Karpas-422 (cell line): ENCODE measurements at places on chromosomes 6 and 20. TPM values are rescaled to one million over a fixed set of nuclear protein-coding genes. Genes with fewer than 3 reads are reported as not detected.

Gene SYNJ2
- 0.04 TPM in 1 of 2 replicates, not detected in the other for total RNA-seq

Gene HLA-G
- total RNA-seq = not detected in 2 replicates

Gene CCM2L
- total RNA-seq = 0.36 and 0.78 TPM in 2 replicates

Gene MATN4
- total RNA-seq = not detected in 2 replicates

Gene AARS2
- 6.1 and 19.6 TPM in 2 replicates for total RNA-seq

Gene CFB
- total RNA-seq = 0.22 TPM in 1 of 2 replicates, not detected in the other

Gene PDRG1
- 5.7 and 10.7 TPM in 2 replicates for total RNA-seq

Gene TMEM244
- not detected in 2 replicates for total RNA-seq

Gene MDFI
- total RNA-seq = not detected in 2 replicates

Gene CEP162
- 3.8 and 7.5 TPM in 2 replicates for total RNA-seq

Gene SMIM26
- total RNA-seq = 101 and 268 TPM in 2 replicates

Gene IPCEF1
- total RNA-seq = not detected in 2 replicates

Gene SYTL3
- 0.41 and 2.2 TPM in 2 replicates for total RNA-seq

Gene ADAM33
- total RNA-seq = not detected in 2 replicates

Gene GGT7
- not detected in 2 replicates for total RNA-seq

Gene EYS
- not detected in 2 replicates for total RNA-seq

Gene CD109
- total RNA-seq = 0.22 TPM in 1 of 2 replicates, not detected in the other

Gene SLC12A5
- total RNA-seq = not detected in 2 replicates

Gene PNISR
- total RNA-seq = 147 and 288 TPM in 2 replicates

Gene SLC2A10
- not detected in 2 replicates for total RNA-seq

Gene CEP250
- 10.2 and 42.8 TPM in 2 replicates for total RNA-seq

Gene UNC93A
- total RNA-seq = not detected in 2 replicates

Gene HUS1B
- total RNA-seq = 0.30 and 2.2 TPM in 2 replicates

Gene TCF21
- total RNA-seq = not detected in 2 replicates

Gene CNR1
- total RNA-seq = 1.3 and 2.5 TPM in 2 replicates

Gene GHRH
- total RNA-seq = not detected in 2 replicates
